ENCODE measurements at places on chromosomes 4 and X. TPM values are rescaled to one million over a fixed set of nuclear protein-coding genes. Genes with fewer than 3 reads are reported as not detected.

MAGEB17 gene
- not detected for total RNA-seq

- DNase-seq: peak; percentile 57
Measured at GRCh38 chrX:20066968-20067708, 49.6 kb downstream of the MAP7D2 start.

DNA sequence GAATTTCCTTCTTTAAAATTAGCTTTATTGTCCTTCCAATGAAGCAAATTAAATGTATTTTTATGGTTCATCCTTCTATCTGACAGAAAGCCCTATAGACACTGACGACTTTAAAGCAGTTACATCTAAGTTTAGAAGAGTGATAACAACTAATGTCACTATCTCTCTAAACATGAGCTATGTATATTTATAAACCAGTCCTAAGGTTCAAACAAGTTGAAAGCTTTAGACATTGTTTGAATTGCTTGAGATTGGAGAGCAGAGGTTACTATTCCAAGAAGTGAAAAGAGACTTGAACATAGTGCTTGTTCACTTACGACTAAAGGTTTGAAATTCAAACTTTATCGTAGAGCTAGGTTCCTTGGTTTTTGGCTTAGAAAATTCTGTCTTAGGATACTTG is 30.2 kb upstream of the EIF1AX start:
- DNase-seq: no peak

- DNase-seq: no peak
Measured at GRCh38 chrX:50613846-50614245, 143.2 kb upstream of the DGKK start.

DNA sequence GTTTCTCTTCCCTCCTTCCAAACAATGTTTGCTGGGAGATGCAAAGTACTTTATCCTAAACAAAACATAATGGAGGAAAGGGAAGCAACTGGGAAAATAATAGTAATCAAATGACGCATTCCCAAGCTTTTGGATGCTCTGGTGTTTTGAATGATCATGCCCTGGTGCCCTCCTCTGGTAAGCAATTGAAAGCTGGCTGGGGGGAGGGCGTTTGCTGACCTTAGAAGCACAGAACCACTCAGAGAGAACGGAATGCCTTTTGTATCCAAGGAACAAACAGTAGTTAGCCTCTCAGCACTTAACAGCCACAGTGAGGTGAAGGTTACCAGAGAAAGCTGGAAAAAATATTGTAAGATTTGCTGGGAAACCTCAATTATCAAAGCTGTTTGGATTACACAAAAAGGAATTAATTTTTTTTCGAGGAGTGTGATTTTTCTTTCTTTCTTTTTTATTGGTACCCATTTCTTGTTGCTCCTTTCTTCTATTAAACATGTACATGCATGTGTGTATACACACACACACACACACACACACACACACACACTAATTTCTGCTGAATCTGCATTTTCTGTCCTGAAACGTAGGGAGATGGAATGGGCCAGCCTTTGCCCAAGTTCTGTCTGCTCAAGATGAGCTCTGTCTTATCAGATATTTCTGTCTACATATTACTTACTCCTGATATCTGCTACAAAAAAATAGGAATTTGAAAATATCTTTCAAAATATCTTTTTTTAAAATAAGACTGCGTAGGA is 155.8 kb upstream of the IGFBP7 start:
- peak; percentile 94 for DNase-seq

GRCh38 chrX:118353081-118353850 is 7.4 kb downstream of the WDR44 start:
- DNase-seq: peak; percentile 18

SH3D19 gene
- total RNA-seq: 9.4 TPM

GRCh38 chr4:29051381-29051965 is 1668.7 kb upstream of the PCDH7 start:
- DNase-seq: no peak

GRCh38 chr4:114497116-114497515 is 101.5 kb upstream of the UGT8 start:
- no peak for DNase-seq

BGN gene
- 0.17 TPM for total RNA-seq

DNA sequence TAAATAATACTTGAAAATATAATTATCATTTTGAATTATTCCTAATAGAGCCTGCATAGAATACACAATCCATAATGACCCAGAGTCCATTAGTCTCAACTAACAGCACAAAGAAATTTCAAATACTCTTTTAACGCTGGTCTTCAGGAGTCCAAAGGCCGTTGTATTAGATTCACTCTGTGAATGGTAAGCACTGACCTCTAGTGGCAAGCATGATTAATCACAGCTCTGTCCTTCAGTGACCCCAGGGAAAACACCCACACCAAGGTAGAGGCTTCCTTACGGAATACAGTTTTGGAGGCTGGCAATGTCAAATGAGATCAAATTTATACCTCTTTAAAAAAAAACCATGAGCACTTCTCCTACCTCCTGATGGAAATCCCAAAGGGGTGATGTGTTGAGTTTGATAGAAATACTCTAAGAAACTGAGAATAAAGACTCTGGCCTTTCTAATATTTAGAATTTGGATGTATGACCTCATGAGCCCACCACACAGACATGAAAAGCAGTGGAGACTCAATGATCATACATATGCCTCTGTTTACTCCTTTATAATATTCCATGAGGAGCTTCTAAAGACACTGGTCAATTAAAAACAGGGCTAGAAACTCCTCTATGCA is 147.2 kb upstream of the DKK2 start:
- peak; percentile 74 for DNase-seq

GRCh38 chr4:158130204-158130603 is 42.6 kb downstream of the GASK1B start:
- DNase-seq: no peak

DNA sequence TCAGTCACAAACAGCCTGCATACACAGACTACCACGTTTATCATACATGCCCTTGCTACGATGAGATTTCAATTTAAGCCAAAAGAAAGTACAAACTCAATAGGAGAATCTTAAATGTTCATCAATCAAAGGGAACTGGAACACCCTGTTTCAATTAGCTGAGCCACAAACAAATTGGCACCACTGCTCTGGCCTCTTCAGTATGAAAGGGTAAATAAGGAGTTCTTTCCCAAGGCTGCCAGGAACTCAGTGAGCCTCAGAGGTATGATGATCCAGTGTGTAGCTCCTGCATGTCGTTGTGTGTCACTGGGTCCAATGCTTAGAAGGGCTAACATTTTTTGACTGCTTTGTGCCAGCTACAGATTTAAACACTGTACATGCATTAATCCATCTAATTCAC is 5.4 kb downstream of the RNF150 start:
- DNase-seq: no peak

TLL1 gene
- total RNA-seq: 23.7 TPM

- DNase-seq: peak; percentile 53
Measured at GRCh38 chrX:155899366-155899765, 18.2 kb downstream of the VAMP7 start.

SUPT20HL2 gene
- total RNA-seq: not detected

CCKAR gene
- 0.05 TPM for total RNA-seq

MAD2L1 gene
- 20.3 TPM for total RNA-seq

BCORL1 gene
- 9.4 TPM for total RNA-seq

GRCh38 chrX:4935401-4935800 is 1222.0 kb upstream of the PRKX start:
- no peak for DNase-seq

- peak; percentile 89 for DNase-seq
Measured at GRCh38 chr4:182189103-182189878, 53.9 kb upstream of the TENM3 start.

DNA sequence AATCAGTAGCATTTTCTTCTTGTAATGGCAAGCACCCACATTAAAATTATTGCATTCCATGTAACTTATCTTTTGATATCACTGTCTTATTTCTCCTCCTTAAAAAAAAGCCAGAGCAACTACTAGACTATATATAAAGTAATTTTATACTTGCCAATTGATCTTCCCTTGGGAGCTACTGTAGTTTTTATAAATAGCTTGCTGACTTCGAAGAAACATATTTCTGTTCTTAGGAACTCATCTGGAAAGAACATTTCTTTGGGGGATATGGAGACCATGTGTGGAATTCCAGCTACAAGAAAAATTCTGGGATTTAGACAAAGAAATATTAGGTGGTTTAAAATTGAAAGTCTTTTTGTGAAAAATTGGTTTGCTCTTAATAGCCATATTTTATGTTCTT is 94.9 kb downstream of the BMPR1B start:
- no peak for DNase-seq

RHOXF2B gene
- total RNA-seq: not detected

DNA sequence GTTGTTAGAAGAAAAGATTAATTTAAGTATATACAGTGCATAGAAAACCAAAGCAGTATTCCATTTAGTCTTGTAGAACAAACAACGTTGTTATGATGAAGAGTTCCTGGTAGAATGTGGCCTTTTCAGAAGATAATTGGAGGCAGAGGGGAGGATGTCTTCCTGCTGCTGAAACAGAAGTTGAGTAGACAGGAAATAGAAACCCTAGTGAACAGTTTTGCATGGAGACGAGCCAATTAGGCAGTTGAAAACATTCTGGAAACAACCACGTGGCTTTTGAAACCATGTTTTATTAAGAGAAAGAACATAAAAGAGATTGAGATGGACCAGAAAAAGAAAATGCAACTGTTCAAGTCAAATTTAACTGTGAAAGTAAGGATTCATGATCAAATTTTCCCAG is 325.2 kb downstream of the CAMK2D start:
- DNase-seq: peak; percentile 25

DNA sequence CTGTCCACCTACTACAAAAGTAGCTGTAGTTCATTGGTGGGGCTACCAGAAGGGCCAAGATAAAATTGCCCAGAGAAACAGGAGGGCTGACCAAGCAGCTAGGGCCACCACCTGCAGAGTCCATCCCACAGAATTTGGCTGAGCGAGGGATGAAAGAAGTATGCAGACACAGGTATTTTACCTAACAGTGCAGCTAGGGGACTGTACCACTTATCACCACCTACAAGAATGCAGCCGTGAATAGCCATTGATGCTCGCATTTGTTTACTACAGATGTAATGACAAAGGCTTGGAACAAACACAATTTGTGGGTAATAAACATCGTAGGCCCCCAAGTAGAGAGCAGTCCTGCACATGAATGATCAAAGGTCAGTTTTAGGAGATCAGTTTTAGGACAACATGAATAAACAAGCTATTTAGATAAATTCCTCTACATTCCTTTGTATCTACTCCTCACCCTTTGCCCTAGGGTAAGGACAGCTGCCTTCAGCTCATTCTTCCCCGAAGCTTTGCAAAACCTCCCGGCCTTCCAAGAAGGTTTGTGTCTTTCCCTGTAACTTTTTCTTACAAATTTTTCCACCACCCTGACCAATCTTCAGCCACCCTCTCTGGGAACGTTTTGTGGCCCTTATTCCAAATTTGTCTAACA is 49.5 kb downstream of the ZNF718 start:
- DNase-seq: no peak

FRMD7 gene
- total RNA-seq: not detected

CXCL3 gene
- 17.7 TPM for total RNA-seq

DNA sequence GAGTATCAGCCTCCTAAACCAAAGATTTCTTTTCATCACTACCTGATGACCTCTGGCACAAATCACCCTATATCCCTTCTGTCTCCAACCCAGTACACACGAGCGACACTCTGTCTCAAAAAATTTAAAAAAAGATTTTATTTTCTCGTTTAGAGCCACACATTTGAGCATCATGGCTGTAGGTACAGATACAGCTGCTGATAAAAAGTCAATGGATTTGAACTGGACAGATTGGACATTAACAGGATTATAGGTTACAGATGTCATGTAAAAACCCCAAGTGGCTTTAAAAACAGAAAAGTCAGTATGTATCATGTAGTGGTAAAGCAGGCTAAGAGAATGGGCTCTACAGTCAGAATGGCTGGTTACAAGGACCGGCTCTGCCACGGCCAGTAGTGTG is 171.1 kb downstream of the SCFD2 start:
- no peak for DNase-seq

DNA sequence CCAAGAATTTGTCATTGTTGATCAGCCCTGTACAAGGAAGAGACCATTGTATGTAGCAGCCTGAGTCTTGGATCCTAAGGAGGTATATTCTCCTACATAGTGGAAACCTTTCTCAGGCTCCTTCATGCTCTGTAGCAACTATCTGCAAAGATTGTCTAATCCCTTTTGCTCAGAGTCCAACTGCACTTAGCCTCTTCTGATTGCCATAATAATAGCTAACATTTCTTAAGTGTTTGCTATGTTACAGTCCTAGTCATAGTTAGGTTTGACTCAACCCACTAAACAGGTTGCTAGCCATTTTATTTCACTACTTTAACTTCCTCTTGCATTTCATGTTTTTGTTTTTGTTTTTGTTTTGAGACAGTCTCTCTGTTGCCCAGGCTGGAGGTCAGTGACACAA is 50.8 kb upstream of the SLC16A2 start:
- DNase-seq: no peak

Data from renal cortical epithelial cell (primary cell).